Mucosa of gallbladder (tissue), 1 donor: ENCODE measurements at places on chromosomes 11 and 22. TPM values are rescaled to one million over a fixed set of nuclear protein-coding genes. Genes with fewer than 3 reads are reported as not detected.

DNA sequence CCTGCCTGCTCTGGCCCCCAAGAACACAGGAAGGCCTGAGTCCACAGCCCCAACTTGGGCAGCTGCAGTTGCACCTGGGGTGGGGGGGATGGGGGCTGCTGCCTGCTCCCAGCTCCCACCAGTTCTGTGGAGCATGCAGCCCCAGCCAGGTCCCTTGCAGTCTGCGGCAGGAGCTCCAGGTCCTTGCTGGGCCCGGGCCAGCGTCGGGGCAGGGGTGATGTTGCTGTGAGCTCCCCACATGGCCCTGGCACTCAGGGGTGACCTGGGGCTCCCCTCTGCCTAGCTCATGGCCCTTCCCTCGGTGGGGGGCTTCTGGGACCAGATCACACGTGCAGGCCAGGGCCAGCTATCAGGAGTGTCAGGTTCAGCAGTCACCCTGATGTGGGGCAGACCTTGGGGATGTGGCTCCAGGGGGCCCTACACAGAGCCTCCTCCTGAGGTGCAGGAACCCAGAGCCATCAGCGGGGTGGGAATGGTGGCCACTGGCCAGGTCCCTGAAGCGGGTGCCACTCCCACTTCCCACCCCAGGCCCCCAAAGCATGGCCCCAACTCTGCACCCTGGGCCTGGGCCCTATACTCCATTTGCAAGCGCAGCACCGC, 10.4 kb upstream of the MED17 start:
- DNase-seq, result no peak

GRCh38 chr11:17751558-17751957, 17.0 kb downstream of the KCNC1 start:
- DNase-seq, result no peak

- no peak for DNase-seq
Observed at GRCh38 chr22:24826710-24827285, 20.8 kb downstream of the SGSM1 start.

- DNase-seq, result no peak
Observed at GRCh38 chr11:59179121-59179520, 7.2 kb downstream of the DTX4 start.

DNA sequence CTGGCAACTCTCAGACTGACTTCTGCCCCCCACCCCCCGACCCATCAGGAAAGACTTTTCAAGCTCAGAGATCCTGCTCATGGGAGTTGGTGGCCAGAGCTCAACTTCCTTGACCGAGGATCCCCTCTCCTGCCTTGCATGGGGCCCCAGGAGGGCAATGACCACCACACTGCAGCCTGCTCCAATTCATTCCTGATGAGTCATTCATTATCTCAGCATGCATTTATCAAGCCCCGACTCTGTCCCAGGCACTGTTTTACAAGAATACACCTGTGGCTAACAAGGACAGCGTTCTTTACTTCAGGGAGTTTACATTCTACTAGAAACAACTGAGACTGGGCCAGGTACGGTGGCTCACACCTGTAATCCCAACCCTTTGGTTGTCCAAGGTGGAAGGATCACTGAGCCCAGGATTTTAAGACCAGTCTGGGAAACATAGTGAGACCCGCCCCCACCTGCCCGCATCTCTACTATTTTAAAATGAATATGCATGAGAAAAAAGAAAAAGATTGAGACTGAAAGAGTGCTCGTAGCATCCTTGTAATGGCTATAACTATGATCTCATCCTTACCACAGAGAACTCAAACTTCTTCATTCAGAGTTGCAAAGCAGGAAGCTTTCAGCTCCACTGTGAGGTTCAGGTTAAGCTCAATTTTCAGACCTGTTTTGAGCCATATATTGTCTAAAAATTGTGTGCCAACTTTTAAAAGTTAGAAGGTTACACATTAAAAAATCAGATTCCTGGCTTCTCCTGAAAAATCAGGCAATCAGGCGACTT, 60.4 kb downstream of the FEZ1 start:
- DNase-seq, result no peak

- DNase-seq, result no peak
Observed at GRCh38 chr22:23832226-23833016, 6.4 kb downstream of the DERL3 start.

DNA sequence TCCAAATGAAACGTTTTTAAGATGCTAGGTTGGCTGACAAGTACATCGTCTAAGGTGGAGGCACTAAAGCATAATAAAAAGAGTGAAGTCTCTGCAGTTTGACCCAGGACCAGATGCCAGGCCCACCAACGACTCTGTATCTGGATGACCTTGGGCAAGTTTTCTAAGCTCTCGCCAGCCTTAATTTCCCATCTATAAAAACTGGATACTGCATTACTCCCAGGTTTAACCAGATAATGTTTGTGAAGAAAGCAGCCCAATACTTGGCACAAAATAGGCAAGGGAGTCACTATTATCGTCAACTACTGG, 49.0 kb downstream of the FAM83F start:
- no peak for DNase-seq

DNA sequence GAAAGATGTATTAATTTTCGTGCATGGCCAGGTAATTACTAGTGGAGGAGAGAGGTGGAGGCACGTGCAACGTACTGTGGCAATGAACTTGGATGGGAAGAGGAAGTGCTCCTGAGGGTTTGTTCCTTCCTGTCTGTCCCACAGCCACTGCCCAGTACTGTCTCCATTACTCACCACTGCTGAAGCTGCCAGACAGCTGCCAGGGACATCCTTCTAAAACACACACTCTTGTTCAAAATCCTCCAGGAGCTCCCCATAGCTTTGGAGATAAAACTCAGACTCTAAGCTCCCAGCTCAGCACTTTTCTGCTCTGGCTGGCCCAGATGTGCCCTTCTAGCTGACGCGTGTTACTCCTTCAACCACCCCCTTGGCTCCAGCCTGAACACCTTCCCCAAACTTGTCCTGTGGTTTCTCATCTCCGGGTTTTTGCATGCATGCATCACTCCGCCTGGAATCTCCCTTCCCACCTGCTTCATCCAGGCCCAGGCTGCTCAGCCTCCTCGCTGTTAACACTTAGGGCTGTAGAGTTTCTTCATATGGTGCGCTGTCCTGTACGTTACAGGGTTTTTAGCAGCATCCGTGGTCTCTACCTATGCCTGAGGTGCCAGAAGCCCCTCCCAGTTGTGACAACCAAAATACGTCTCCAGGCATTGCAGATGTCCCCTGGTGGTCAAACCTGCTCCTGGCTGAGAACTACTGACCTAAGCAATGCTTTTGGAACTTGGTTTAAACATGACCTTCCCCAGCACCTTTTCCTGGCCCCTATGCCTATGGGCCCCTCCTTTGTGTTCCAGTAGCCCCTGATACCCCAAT, 69.5 kb downstream of the C11orf91 start:
- no peak for DNase-seq

- DNase-seq, result peak; percentile 70
Observed at GRCh38 chr22:24503137-24503842, 8.2 kb downstream of the UPB1 start.

DNA sequence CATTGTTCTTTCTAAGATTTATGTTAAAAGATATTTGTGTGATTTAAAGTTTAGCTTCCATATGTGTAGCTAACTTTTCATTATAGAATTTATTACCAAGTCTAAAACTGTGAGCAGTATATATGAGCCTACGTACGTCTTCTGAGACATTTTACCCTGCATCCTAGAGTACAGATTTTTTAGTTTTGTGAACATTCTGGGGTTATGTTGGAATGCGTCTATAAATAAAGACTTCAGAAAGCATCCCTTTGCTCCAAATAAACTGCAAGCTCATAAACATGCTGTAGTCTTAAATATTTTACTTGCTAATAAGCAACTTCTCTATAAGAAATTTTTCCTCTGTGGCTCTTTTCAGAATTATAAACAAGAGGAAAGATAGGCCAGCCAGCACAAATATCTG, 236.5 kb downstream of the DDX10 start:
- DNase-seq, result no peak

- DNase-seq, result no peak
Observed at GRCh38 chr11:118870396-118871343, 13.0 kb upstream of the CXCR5 start.

- no peak for DNase-seq
Observed at GRCh38 chr11:11667056-11667455, 45.3 kb upstream of the GALNT18 start.

DNA sequence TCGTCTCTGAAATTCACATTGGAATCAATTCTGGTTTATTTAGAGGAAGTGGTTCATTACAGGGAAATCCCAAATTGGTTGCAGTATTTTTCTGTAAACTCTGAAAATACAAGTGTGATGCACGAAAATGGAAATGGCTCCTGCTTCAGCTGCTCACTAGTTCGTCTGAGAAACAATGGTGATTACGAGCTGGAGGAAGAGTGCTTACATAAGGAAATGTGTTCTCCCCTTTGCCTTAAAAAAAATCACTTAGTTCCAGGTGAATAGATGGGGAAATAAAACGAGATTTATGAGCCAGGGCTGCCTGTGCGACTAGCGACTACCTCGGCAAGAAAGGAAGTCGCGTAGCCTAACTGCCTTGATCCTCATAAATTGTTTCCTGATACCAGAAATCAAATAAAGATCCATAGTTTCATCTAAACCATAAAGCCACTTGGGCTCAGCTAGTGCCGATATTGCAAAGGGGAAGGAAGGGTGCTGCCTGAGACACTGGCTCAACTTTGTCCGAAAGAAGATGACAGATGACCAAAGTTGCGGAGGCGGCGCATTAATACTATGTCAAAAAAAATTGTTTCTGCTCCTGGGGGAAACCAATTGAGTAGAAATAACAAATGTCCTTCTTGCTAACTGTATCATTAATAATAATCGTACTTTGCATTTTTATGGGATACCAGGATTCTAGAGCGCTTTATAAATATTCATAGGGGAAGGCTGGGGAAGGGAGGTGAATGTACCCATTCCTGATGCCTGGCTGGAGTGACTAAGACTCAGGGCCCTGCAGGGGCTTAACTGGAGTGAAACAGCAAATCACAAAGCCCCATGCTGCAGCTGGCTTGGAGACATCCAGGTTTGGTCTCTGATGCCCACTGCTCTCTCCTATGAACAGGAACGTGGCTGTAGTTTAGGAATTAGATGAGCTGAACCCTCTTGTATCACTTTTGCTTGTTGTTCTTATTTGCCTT, 185.7 kb downstream of the BLID start:
- DNase-seq, result no peak

DNA sequence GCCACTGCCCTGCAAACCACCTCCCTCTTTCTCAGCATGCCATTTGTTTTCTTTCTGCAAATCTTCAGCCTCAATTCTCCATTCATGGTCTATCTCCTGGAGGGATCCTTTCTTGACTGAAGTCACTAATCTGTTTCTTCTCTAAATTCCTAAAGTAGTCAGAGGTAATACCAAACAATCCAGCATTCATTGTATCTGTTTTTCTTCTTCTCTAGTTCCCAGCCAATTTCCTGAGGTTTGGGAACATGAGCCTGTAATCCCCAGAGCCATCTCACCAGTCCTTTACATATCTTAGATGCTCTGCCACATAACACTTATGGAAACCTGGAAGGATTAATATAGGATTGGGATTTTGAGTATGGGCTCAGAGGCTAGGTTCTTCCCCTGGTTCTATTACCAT, 86.5 kb downstream of the MICAL2 start:
- no peak for DNase-seq

GRCh38 chr11:112498701-112499100, 238.0 kb upstream of the PLET1 start:
- no peak for DNase-seq

DNA sequence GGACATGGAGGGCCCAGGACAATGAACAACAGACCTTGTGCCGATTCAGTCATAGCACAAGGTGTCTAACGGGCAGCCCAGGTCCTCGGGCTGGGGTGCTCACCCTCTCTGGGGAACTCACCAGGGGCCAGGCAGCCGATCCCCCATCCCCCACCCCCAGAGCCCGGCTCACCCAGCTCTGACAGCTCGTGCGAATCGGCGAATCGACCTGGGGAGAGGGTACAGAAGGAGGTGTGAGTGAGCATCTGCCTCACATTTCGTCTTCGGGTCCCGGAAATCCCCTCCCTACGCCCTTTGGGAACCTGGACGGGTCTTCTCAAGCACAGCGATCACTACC, 423 bp downstream of the PEX16 start:
- no peak for DNase-seq

DNA sequence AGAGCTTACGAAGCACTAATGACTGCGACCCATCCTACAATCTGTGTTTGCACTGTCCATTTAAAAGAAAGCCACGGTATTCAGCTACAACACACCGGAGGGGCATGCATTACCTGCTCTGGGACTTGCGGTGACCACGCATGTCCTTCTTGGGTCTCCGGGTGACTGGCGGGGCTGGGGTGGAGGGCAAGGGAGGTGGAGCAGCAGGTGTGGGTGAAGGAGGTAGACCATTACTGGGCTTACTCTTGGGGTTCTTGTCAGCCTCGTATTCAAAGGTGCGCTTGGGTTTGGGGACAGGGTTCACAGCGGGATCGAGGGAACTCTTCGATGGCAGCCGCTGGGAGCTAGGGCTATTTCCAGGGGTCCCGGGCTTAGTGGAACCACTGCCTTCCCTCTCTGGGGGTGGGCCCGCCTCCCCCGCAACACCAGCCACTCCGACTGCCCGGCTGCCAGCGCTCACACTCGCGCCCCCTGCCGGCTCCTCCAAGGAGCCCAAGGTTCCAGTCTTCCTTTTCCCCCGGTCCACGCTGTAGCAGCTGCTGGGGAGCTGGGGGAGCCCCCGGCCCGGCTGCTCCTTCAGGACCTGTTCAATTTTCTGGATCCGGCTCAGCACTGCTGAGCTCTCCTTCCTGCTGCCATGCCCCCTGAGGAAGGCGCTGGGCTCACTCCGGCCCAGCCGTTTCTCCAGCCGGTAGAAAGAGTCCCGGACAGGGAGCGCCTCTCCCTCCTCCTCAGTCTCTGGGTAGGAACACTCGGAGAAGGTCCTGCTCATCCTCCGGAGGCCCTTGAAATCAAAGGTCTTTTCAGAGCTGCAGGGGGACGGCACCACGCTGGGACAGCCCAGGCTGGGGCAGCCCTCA, 47.5 kb downstream of the RPL27A start:
- no peak for DNase-seq

DNA sequence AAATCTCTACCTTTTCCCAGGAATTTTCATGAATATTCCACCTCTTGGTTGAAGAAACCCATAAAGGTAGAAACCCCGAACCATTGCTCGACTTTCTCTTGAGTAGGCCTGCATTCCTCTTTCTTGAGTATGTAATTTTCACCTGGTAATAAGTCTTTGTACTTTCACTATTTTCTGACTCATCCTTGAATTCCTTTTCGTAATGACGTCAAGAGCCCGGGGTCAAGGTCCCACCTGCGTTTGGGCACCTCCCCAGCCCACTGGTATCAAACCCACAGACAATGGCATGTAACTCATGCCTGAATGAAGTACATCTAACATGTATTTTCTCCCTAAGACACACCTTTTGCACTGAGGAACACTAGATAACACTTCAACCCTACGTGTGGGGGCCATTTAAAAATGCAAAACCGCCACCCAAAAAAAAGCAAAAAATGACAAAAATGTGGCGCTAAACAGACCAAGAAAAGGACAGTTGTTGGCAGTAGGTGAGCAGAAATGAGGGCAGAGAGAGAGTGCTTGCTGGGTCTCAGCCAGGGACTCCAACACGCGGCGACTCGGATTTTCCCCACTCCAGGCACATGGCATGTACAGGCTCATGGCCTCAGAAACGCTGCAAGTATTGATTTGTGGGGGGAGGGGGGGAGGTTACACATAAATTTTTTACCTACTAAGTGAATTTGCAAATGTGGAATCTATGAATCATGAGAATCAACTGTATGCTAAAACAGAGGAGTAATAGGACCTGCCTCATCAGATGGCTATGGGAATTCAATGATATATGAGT, 4.1 kb upstream of the C11orf24 start:
- no peak for DNase-seq

The CCDC117 gene
- total RNA-seq, result 26.2 TPM

The CBLIF gene
- total RNA-seq, result not detected

The HARBI1 gene
- 4.7 TPM for total RNA-seq

The SHANK2 gene
- 18.0 TPM for total RNA-seq

The BAIAP2L2 gene
- 216 TPM for total RNA-seq

The ANGPTL5 gene
- total RNA-seq, result 0.09 TPM

The LINC01488 gene
- not detected for total RNA-seq

The CLMP gene
- total RNA-seq, result 53.9 TPM
